ENCODE measurements at places on chromosomes 11 and 22.

DNA sequence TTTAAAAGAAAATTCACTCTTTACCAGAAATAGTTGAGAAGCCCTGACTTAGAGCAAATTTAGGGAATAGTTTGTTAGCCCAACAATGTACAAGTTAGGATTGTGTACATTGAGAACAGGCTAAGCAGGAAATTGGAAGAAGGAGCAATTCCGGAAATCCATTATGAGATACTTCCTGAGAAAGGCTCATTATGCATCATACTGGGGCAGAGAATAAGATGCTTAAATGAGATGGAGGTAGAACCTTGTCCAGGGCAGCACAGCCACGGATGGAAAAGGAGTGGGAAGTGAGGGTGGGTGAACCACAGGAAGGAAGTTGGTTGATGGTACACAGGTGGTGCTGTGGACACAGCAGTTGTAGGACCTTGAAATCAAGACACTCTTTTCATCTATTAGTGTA lies 180.2 kb downstream of the PGR start:
- no peak for DNase-seq

DNA sequence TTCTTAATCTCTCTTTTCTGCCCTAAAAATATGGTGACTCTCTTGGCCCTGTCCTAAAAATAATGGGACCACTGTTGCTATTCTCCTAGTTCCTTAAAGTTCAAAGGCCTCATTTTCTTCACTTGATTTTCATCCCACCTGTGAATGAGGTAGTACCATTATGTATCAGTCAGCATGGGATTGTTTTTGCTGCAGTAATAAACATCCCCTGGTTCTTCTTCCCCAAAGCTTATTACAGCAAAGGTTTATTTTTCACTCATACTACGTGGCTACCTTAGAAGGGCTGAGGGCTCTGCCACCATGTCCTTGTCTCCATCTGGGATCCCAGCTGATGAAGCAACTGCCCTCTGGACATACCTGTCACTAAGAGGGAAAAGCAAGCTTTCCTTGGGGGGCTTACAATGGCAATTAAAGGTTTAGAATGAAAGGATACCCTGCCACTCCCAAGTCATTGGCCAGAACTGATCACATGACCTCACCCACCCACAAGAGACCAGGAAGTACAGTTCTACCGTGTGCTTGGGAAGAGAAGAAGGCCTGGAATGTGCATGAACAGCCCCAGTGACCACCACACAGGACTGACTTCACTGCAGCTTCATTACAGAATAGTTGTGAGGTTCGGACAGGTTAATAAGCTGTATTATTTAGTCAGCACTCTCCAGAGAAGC lies 7.8 kb downstream of the TTC38 start:
- DNase-seq, result no peak

- DNase-seq, result no peak
These were observed 857.0 kb downstream of the KCNA4 start for GRCh38 chr11:29159552-29160465.

DNA sequence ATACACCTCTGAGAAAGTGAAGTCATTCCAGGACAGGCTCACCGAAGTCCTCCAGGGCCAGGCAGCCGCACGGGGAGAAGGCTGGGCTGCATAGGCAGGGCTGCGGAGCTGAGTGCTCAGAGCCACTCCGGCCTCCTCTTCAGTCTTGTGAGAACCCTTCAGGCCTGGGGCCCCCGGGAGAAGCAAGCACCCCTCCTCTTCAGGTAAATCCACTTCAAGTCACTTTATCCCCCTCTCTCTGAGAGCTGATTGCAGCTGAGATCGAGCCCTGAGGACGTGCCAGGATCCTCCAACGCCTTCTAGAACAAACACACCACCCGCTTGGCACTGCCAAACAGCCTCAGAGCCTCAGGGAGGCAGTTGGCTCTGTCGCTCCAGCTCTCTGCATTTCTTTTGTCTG lies 1526.3 kb downstream of the BRD1 start:
- no peak for DNase-seq

All from NCI-H526 treated with DMSO at 0.1 percent for 48 hours (cell line).